ENCODE measurements at places on chromosomes 3 and 15. TPM values are rescaled to one million over a fixed set of nuclear protein-coding genes. Genes with fewer than 3 reads are reported as not detected.
A peak's percentile ranks its signal among the peaks of the same experiment; 100 is the strongest.

The RYR3 gene
- 1.5 TPM for total RNA-seq

DNA sequence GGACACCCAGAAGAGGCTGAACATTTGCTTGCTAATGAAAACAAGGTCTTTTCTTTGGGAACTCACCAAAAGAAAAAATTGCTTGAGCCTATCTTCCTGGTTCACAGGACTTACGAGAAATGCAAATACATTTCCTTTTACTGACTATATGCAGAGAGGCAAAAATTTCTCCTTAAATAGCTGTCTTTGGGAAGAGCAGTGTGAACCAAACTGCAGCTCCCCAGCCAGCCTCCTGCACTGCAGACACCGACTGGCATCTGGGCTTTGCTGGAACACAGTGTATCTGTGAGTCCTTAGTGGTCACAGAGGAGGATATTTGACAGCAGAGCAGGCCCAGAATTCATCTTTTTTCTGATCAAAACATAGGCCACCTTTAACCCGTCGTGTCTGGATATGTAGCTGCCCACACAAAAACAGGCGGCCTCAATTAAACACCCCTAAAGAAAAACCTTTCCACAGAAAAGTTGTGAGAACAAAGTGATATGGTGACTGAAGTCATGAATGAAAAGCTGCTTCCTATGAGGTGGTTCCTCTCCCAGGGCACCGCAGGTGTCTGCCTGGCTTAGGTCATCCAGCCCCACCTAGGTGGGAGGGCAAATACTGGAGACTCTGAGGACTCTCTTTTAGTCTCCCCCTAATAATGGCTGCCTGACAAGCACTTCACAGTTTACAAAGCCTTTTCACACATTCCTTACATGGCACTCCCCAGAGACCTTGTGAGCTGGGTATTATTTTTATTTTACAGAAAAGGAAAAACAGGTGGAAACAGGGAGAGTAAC lies 46.1 kb upstream of the TMEM158 start:
- DNase-seq, result no peak

The HSPBAP1 gene
- total RNA-seq, result 9.9 TPM

The NR2E3 gene
- total RNA-seq, result not detected

The MED12L gene
- 12.8 TPM for total RNA-seq

DNA sequence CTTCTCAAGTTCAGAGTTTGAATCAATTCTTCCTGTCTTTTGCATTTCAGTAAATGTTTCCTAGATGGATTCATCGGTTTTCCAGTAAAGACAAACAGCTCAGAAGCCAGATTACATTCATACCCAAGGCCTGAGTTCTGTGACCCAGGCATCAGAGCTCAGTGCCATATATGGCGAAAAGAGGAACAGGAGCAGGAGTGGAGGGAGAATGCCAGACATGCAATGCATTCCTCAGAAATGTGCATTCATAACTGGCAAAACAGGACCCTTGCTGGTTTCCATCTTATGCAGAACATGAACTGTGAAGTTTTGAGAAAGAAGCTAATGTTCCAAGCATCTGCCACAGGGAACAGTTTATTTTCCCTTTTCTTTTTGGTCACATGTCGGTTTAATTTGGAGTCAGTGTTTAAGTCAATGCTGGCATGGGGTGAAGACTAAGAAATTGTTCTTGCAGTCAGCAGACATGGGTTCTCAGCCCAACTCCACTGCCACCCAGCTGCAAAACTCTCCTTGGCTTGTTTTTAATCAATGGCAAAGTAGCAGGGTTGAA lies 116.5 kb downstream of the LPP start:
- DNase-seq, result no peak

DNA sequence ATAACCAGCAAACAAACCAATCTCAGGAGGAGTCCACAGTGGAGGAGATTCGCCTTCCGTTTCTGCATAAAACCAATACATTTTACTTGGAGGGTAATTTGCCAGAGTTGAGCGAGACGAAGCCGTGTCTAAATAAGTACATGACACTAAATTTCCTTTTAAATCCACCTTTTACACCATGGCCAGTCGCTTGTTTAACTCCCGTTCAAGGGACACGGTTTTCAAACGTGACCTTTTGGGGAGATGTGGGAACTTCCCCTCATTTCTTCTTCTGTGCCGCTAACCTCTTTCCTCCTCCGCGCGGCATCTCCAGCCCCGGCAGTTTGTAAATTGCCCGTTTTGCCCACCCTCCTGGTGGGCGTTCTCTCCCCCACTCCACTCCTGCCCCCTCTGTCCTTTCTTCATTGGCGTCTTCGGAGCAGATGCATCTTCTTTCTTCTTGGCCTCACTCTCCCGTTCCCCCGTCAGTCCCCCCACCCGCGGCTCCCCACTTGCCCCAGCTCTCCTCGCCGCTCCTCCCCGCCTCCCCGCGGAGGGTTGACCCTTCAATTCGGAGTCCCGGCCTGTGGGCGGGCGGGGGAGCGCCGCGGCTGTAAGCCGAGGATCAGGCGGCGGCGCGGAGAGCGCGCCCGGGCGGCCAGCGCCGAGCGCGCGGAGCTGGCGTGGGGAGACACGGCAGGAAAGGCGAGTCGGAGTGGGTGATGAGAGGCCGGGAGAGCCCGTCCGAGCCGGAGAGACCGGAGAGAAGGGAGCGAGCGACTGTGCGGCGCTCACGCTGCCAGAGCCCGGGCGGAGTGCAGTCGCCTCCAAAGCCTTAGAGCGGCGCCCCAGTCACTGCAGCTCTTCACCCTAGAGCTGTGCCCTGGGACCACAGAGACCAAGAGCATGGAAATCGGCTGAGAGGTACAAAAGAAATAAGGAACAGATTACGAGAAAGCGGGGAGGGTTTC lies at the start of gene NLGN1:
NLGN1 (plus strand) TSS at position 584 of the 950 bp plus-strand sequence.
- DNase-seq, result peak; percentile 63

DNA sequence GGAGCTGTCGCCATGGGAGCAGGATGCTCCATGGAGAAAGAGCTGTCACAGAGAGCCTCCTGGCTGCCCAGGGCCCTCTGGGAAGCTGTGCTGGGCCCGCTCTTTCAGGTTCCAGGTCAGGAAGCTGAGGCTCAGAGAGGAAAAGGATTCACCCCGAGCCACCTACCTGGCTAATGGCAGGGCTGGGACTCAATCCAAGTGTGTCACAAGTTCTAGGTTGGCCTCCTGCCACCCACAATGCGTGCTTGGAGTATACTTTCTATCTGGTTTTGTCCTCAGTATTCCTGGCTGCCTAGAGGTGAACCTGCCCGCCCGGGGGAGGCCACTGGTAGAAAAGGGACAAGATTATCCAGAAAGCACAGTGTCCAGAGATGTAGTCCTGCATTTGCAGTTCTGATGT lies 23.6 kb downstream of the FAH start:
- DNase-seq, result no peak

The NUP210 gene
- total RNA-seq, result 59.4 TPM
